Nephron progenitor cell (in vitro differentiated cells): ENCODE measurements at places on chromosomes 1 and 21.
A peak's percentile ranks its signal among the peaks of the same experiment; 100 is the strongest.

- DNase-seq = peak; percentile 13
- H3K27me3 ChIP-seq = no peaks in the 10 kb centered on the region
- H3K36me3 ChIP-seq = no peaks in the 10 kb centered on the region
- no peak overlapping the region for H3K4me3 ChIP-seq
- peak overlapping the region; percentile 18 for H3K27ac ChIP-seq
- H3K4me1 ChIP-seq = peaks cover 46% of the 10 kb centered on the region
These were observed 42.1 kb upstream of the SRP9 start for GRCh38 chr1:225735252-225736149.

- peaks cover 54% of the 10 kb centered on the region for H3K4me1 ChIP-seq
- H3K27me3 ChIP-seq = peaks cover 2% of the 10 kb centered on the region
- peak overlapping the region; percentile 89 for H3K27ac ChIP-seq
- peaks cover 4% of the 10 kb centered on the region for H3K36me3 ChIP-seq
These were observed 437.5 kb upstream of the VAMP3 start for GRCh38 chr1:7333620-7334019.

GRCh38 chr1:25024615-25025350, 94.7 kb upstream of the RUNX3 start:
- no peak overlapping the region for H3K27ac ChIP-seq
- peaks cover 29% of the 10 kb centered on the region for H3K27me3 ChIP-seq
- DNase-seq = no peak
- H3K4me3 ChIP-seq = no peak overlapping the region
- peaks cover 14% of the 10 kb centered on the region for H3K4me1 ChIP-seq
- H3K36me3 ChIP-seq = no peaks in the 10 kb centered on the region

DNA sequence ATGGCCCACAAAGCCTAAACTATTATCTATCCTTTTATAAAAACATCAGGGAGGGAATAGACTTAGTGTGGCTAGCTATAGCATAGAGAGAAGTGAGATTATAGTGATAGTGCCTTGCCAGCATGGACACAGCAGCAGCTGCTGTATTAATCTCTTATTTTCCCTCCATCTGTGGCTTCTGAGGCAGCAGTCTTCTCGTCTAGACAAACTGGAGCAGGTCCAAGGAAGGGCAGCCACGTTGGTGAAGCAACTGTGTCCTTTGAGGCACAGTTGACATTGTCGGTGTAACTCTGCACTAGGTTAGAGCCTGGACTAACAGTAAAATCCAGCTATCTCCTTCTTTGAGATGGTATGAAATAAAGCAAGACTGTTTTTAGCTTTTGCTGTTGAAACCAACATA, 131.3 kb downstream of the CACHD1 start:
- no peak overlapping the region for H3K4me3 ChIP-seq
- H3K27ac ChIP-seq = no peak overlapping the region
- H3K27me3 ChIP-seq = peaks cover 3% of the 10 kb centered on the region
- DNase-seq = no peak

GRCh38 chr1:169122976-169123375, 16.5 kb downstream of the ATP1B1 start:
- H3K27ac ChIP-seq = peak overlapping the region; percentile 5
- H3K4me1 ChIP-seq = peaks cover 35% of the 10 kb centered on the region
- peaks cover 45% of the 10 kb centered on the region for H3K36me3 ChIP-seq
- DNase-seq = no peak

GRCh38 chr1:54070171-54070837, 16.9 kb downstream of the TCEANC2 start:
- peaks cover 3% of the 10 kb centered on the region for H3K27me3 ChIP-seq
- H3K27ac ChIP-seq = no peak overlapping the region
- H3K36me3 ChIP-seq = peaks cover 12% of the 10 kb centered on the region
- H3K4me3 ChIP-seq = no peak overlapping the region

DNA sequence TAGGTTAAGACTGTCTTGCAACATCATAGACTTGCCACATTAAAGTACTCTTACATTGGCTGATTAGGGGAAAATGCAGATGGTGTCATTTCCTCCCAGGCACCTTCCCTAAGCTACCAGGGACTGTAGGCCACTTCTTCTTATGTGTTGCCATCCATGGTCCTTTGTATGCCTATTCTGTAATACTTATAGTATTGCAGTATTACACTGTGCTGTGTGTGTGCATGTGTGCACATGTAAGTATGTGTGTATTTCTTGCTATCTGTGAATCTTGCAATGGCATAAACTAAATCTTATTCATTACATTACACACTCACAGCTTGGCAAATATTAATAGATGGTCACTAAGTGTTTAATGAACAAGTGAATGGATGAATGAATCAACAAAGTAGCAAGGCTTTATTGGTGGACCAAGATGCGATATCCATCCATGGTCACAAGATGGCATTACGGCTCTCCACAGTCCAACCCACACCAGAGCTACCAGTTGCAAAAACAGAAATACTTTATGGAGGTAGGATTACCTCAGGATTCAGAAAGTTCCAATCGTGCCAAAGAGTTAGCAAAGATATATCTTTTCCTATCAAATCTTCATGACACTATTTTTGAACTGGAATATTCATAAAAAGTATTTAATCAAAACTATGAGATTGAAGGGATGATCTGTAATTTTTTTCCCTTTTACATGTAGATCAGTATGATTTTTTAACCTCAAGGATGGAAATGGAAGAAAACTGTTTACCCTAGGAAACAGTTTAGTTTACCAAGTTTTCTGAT, 160.2 kb downstream of the DENND1B start:
- no peak overlapping the region for H3K4me3 ChIP-seq
- H3K27me3 ChIP-seq = no peaks in the 10 kb centered on the region
- H3K4me1 ChIP-seq = no peaks in the 10 kb centered on the region
- peak; percentile 28 for DNase-seq
- no peaks in the 10 kb centered on the region for H3K36me3 ChIP-seq

DNA sequence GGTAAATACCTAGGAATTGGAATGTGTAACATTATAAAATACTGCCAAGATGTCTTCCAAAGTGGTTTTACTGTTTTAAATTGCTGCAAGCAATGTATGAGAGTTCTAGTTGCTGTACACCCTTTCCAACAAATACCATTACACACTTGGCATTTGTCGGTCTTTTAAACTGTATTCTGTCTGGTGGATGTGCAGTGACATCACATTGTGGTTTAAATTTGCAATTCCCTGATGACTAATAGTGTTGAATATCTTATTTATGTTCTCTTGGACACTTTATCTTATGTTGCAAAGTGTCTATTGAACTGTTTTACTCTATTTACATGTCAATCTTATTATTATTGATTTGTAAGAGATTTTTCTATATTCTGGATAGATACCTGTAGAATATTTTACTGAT, 561.2 kb upstream of the B3GALT2 start:
- H3K27me3 ChIP-seq = peaks cover 7% of the 10 kb centered on the region
- no peak overlapping the region for H3K27ac ChIP-seq
- H3K4me1 ChIP-seq = no peaks in the 10 kb centered on the region
- no peak for DNase-seq

GRCh38 chr1:171484760-171485374, 463 bp upstream of the PRRC2C start:
- peak overlapping the region; percentile 100 for H3K27ac ChIP-seq
- H3K4me1 ChIP-seq = peaks cover 58% of the 10 kb centered on the region
- H3K36me3 ChIP-seq = peaks cover 10% of the 10 kb centered on the region

GRCh38 chr21:41396558-41397075, 29.4 kb upstream of the MX1 start:
- H3K27ac ChIP-seq = no peak overlapping the region
- DNase-seq = no peak
- H3K4me3 ChIP-seq = no peak overlapping the region
- peaks cover 21% of the 10 kb centered on the region for H3K27me3 ChIP-seq
